ENCODE measurements at places on chromosomes 1 and 21. TPM values are rescaled to one million over a fixed set of nuclear protein-coding genes. Genes with fewer than 3 reads are reported as not detected.

The RNU1-1 gene
- total RNA-seq, result 509 TPM

The FCGR3A gene
- total RNA-seq, result not detected

The ANKRD65 gene
- 0.32 TPM for total RNA-seq

The RGS13 gene
- total RNA-seq, result not detected

The C1orf226 gene
- 0.32 TPM for total RNA-seq

The IGFN1 gene
- not detected for total RNA-seq

The GCSAML gene
- total RNA-seq, result under 0.01 TPM

The TNFAIP8L2 gene
- total RNA-seq, result not detected

The GJB4 gene
- not detected for total RNA-seq

The DLGAP3 gene
- total RNA-seq, result under 0.01 TPM

The SPSB1 gene
- 31.0 TPM for total RNA-seq

The SH2D1B gene
- total RNA-seq, result not detected

The PGLYRP4 gene
- total RNA-seq, result not detected

The EPRS1 gene
- total RNA-seq, result 91.6 TPM

The PEX11B gene
- total RNA-seq, result 21.2 TPM

The CYP4A11 gene
- total RNA-seq, result not detected

The UBQLN4 gene
- 10.5 TPM for total RNA-seq

The GPR25 gene
- total RNA-seq, result not detected

The TRAF3IP3 gene
- not detected for total RNA-seq

The RUNX3 gene
- total RNA-seq, result not detected

The OR4F16 gene
- not detected for total RNA-seq

The KCNE2 gene
- not detected for total RNA-seq

The TEKT2 gene
- 0.25 TPM for total RNA-seq

The FCGR2B gene
- total RNA-seq, result not detected

The CFAP298 gene
- 24.0 TPM for total RNA-seq

The RGS8 gene
- total RNA-seq, result under 0.01 TPM

The TARS2 gene
- total RNA-seq, result 7.4 TPM

The TSPEAR gene
- total RNA-seq, result 0.19 TPM

The LRRC53 gene
- total RNA-seq, result not detected

The GPR37L1 gene
- not detected for total RNA-seq

The ELAVL4 gene
- total RNA-seq, result not detected

The KRTAP12-2 gene
- not detected for total RNA-seq

The RER1 gene
- 98.9 TPM for total RNA-seq

The CHIA gene
- not detected for total RNA-seq

The MTARC1 gene
- 3.8 TPM for total RNA-seq

The ASTN1 gene
- not detected for total RNA-seq

The KDF1 gene
- total RNA-seq, result not detected

The SYT14 gene
- total RNA-seq, result 0.32 TPM

The MPZ gene
- total RNA-seq, result 0.81 TPM

The C1orf53 gene
- 0.49 TPM for total RNA-seq

The FDPS gene
- total RNA-seq, result 454 TPM

The PLEKHN1 gene
- total RNA-seq, result 0.16 TPM

The KCND3 gene
- total RNA-seq, result 0.25 TPM

The HMGB4 gene
- not detected for total RNA-seq

The PGD gene
- 74.0 TPM for total RNA-seq

The LRRC39 gene
- total RNA-seq, result 0.16 TPM

The TNFRSF4 gene
- 2.1 TPM for total RNA-seq

The PGBD5 gene
- 0.25 TPM for total RNA-seq

The CD1B gene
- total RNA-seq, result not detected

The F11R gene
- 84.2 TPM for total RNA-seq

The ZBED6 gene
- total RNA-seq, result 6.0 TPM

The AMY1C gene
- total RNA-seq, result not detected

The PRKCZ gene
- total RNA-seq, result 28.6 TPM

All from bladder microvascular endothelial cell (primary cell).